Stimulated activated CD4-positive, alpha-beta T cell treated with anti-CD3 and anti-CD28 coated beads, TNF-alpha, amount 100 ng/mL, for 1 hour (primary cell): ENCODE measurements at places on chromosomes 4 and X.

DNA sequence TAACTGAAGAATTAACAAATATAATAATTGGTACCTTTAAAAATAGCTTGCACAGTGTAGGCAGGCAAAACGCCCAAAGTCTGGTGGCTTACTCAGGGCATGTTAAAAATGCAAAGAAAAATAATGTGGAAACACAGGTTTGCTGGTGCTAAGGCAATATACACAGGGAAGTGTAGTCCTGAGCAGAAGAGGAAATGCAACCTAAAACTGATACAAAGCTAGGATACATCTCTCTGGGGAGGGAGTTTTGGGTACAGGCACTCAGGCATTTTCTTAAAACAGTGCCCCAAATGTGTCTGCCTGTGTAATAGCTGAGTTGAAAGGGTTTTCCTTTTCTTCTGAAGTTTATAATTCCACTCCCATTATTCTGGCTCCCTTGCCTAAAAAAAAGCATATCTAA, 47.4 kb downstream of the TMPRSS11E start:
- DNase-seq: no peak

DNA sequence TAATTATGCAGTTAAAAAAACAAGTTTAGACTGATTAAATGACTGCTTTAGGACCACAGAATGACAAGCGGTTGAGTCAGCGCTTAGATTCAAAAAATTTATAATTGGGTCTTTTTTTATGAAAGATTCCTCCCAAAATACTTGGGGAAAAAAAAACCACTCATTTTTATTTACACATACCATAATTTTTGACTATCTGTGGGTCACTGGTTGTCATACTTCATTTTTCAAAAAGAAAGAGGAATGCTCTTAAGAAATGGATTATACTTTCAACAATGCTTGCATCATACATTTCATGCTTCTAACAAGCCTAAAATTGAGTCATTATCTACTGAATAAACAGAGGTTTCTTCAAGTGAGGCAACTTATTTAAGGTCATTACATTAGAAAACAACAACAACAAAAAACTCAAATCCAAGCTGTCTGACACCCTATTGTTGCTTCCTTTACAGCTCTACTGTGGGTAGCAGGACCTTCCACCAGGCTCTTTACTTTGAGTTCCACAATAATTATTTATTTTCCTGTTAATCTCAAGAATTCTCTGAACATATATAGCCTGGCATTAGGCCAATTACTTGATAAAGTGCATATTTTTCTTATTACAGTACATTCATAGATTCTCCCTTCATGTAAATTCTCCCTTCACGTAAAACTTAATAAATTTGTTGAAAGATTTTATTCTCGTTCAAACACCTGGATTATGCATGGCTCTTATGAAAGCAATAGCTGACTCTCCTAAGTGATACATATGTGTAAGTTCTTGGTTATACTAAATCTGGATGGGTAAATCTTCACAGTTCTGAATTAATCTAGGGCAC, 445.5 kb downstream of the PCDH10 start:
- no peak for DNase-seq

GRCh38 chrX:12890467-12890866, 16.0 kb upstream of the TLR8 start:
- DNase-seq: no peak

DNA sequence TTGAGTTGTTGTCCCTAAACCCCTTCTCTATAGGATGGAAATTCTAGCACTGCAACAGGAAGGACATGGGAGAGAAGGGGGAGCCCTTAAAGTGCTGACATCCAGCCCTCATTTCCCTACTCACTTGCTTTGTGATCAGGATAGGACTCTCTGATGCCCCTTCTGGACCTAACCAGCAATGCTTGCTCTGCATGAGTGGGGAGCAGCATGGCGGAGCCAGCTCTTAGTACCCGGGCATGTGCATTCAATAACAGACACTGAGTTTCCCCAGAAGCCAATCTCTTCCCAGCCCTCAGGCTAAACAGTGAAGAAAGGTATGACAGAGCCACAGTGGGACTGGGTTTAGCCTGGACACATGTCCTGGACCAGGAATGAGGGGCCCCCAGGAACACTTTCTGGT, 14.0 kb downstream of the SOD3 start:
- no peak for DNase-seq

DNA sequence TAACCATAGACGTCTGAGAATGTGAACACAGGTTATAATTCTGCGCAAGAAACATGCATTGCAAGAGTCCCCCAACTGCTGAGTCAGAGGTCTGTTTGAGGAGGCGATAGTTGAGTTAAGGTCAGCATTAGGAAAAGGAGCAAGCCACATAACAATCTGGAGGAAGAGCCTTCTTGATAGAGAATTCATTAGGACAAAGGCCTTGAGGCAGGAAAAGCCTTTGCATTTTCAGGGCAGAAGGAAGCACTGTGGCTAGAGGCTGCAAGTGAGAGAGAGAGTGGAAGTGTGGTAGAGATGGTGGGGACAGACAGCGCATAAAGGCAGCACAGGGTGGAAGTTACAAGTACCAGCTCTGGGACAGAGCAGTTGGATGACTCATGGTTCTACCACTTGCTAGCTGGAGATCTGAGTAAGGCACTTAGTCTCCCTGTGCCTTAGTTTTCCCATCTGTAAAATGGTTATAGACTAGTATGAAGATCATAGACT, 125.8 kb upstream of the LNX1 start:
- DNase-seq: no peak

- DNase-seq: no peak
These were observed 531.8 kb downstream of the GLUD2 start for GRCh38 chrX:121579016-121579760.

GRCh38 chr4:42519803-42520417, 122.6 kb downstream of the SHISA3 start:
- no peak for DNase-seq

DNA sequence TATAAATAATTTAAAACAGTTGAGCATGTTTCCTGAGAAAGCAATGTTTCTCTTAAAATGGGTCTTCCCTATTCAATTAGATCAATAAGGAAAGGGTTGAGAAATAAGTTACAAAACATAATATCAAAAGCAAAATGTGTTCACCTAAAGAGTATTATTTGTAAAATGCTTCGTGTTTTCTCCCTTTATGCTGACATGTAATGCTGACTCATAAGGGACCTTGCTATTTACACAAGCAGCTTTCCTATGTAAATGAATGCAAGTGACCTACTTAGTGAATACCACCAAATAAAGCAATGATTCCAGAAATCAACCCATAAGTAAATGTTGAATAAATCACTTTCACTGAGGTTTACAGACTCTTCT, 91.5 kb downstream of the ELOVL6 start:
- no peak for DNase-seq

- no peak for DNase-seq
These were observed 58.0 kb downstream of the FAM53A start for GRCh38 chr4:1626151-1626550.

GRCh38 chr4:20203508-20203907, 48.2 kb upstream of the SLIT2 start:
- DNase-seq: no peak

DNA sequence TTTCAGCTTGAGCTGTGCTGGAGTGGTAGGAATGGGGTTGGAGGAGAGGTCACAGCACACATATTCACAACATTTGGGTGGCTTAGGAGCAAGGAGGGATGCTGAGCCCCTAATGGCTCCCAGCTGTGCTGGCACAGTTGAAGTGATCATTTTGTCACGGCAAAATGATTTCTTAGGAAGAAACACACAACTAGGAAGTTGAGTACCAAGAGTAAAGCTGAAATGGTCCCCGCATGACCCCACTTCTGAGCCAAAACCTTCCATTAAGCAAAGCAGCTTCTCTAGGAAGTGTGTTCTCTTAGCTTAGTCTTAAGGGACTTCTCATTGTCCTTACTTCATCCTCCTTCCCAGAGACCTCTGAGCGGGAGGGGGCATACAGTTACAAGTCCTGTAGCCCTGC, 12.6 kb downstream of the CAPN6 start:
- no peak for DNase-seq

DNA sequence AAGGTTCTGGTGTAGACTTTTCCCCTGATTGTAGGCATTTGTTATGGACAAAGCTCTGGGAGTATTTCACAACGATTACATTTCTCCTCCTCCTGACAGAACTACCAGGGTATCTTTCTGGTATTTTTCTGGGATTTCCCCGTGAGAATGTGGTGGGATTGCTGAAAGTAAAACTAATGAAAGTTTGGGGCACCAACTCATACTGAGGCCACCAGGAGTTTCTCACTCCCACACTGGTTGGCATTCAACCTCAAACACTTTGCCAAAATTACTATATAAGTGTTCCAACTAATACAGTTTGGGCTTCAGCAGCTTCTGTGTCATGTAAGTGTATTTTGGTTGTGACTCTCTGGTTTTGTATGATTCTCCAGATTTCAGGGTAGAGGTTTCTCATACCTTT, 855.1 kb downstream of the GLUD2 start:
- no peak for DNase-seq

- no peak for DNase-seq
These were observed 113.2 kb downstream of the STPG2 start for GRCh38 chr4:98030059-98030458.

GRCh38 chrX:42050345-42050744, 127.0 kb upstream of the CASK start:
- DNase-seq: no peak

DNA sequence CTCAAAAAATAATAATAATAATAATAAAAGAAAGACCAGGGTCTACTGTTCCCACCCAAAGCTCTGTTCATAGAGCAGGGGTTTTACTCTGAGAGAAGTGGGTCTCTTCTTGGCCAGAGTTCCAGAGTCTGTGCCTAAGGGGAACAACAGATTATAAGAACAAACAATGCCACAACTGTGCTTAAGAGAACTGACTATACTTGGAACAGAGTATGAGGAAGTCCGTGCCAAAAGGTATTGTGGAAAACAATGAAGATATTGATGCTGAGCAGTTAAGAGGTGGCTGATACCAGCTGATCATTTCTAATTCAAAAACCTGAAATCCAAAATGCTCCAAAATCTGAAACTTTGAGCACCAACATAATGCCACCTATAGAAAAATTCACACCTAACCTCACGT, 229.6 kb downstream of the FBXO8 start:
- DNase-seq: no peak

DNA sequence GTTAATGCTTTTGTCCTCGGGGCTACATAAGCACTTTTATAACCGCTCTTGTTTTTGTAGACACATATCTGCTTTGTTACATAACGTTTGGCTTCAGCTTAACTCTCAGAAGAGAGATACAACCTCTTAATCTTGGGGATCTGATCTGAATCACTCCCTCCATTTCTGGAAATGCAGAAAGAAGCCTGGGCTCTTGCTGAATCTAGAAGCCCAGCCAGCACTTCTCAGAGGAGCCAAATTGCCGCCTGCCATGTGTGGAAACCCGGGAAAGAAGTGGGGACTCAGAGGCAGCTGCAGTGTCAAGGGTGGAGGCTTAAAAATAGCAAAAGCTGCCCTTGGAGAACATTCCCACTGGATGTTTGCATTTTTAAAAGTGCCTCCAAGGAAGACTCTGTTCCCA, 69.3 kb upstream of the LDB2 start:
- no peak for DNase-seq

DNA sequence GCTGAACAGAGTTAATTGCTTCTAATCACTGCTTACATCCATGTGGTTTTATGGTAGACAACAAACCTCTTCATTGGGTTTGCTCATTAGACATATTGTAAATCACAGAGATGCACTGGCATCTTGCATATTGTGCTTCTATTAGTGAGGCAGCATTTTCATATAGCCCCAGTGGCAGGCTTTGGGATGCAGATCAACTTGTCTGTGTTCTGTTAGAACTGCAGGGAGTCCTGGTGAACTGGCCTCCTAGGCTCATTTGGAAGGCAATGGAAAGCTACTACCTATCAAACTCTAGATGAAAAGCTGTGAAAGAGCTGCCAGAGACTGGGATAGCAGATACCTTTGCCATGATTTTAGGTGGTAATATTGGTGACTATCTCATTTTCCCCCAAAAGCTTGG, 108.8 kb downstream of the NAA11 start:
- no peak for DNase-seq

GRCh38 chr4:176334066-176334465, 14.3 kb downstream of the SPCS3 start:
- DNase-seq: no peak

DNA sequence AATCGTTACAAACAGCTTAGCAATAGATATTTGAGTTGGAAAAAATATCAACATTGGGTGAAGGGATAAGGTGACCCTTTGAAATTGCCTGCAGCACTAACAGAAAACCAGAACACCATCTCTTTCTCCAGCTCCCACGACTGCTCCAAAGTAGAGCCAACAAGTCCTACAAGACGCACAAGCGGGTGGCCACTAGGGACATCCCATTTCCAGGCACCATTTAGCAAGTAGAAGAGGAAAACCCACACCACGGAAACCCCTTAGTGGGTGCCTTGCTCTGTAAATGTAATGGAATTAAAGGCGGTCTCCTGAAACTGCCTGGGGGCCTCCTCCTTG, 1.9 kb downstream of the ARHGAP6 start:
- DNase-seq: no peak

- no peak for DNase-seq
These were observed 12.0 kb downstream of the TMSB4X start for GRCh38 chrX:12986886-12987285.

DNA sequence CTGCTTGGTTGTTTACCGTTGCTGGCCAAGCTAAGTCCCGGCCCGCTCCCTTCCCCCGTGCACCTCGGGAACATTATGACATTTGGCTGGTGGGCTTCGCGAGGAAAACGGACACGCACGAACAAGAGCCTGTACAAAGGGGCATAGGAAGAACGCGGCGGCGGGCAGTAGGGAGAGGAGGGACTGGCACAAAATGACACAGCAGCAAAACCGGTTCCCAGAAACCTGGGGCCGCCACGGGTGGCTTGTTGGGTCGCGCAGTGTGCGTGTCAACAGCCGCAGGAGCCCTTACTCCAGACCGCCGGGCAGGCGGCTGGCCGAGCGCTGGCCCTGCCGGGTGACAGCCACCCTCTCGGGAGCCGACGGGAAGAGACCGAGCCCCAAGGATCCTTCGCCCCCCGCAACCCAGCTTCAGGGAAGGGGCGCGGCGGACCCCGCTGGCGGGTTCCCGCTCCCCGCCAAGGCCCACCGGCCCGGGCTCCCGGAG, 1.6 kb upstream of the LIN54 start:
- no peak for DNase-seq

- DNase-seq: no peak
These were observed 4.3 kb downstream of the TMPRSS11E start for GRCh38 chr4:68451246-68452211.

- no peak for DNase-seq
These were observed 33.3 kb upstream of the GPC4 start for GRCh38 chrX:133448512-133449076.

DNA sequence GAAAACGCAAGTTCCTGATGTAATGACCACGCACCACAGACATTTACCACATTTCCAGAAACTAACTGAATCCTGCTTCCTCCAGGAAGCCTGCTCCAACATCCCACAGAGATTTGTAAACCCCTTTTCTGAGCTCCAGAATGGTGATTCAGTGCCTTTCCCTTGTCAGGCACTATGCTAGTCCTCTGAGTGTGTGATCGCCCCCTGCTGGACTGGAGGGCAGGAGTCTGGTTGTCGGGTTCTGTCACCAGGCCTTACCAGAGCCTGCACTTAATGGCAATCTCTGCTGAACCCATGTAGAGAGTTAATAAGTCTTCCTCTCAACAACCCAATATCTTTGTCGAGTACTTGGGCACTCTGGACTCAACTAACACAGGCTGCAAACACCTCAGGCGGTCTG, 14.5 kb upstream of the KDM5C start:
- DNase-seq: no peak

- no peak for DNase-seq
These were observed 112.8 kb upstream of the PSAPL1 start for GRCh38 chr4:7547368-7548040.
